Endothelial cell (in vitro differentiated cells): ENCODE measurements at places on chromosomes 1 and 21.
A peak's percentile ranks its signal among the peaks of the same experiment; 100 is the strongest.

GRCh38 chr1:19552291-19553010 lies 67.1 kb upstream of the CAPZB start:
- no peak for DNase-seq
- H3K4me3 ChIP-seq = peak overlapping the region; percentile 7
- H3K36me3 ChIP-seq = peaks cover 8% of the 10 kb centered on the region
- peaks cover 12% of the 10 kb centered on the region for H3K27me3 ChIP-seq
- H3K4me1 ChIP-seq = no peaks in the 10 kb centered on the region

GRCh38 chr1:99619583-99619982 lies 26.3 kb upstream of the PALMD start:
- no peak for DNase-seq
- peaks cover 2% of the 10 kb centered on the region for H3K27me3 ChIP-seq
- H3K27ac ChIP-seq = no peak overlapping the region
- no peaks in the 10 kb centered on the region for H3K4me1 ChIP-seq

GRCh38 chr1:42319128-42319851 lies 15.7 kb downstream of the FOXJ3 start:
- no peaks in the 10 kb centered on the region for H3K27me3 ChIP-seq
- DNase-seq = no peak
- no peaks in the 10 kb centered on the region for H3K36me3 ChIP-seq

- peaks cover 4% of the 10 kb centered on the region for H3K4me1 ChIP-seq
- DNase-seq = no peak
- H3K27ac ChIP-seq = no peak overlapping the region
- no peaks in the 10 kb centered on the region for H3K36me3 ChIP-seq
These were observed 239.1 kb downstream of the RERE start for GRCh38 chr1:8578132-8578877.

GRCh38 chr1:1442069-1442770 lies 6.7 kb downstream of the VWA1 start:
- no peak overlapping the region for H3K27ac ChIP-seq
- H3K27me3 ChIP-seq = no peaks in the 10 kb centered on the region
- H3K4me1 ChIP-seq = no peaks in the 10 kb centered on the region
- peaks cover 4% of the 10 kb centered on the region for H3K36me3 ChIP-seq
- no peak for DNase-seq

DNA sequence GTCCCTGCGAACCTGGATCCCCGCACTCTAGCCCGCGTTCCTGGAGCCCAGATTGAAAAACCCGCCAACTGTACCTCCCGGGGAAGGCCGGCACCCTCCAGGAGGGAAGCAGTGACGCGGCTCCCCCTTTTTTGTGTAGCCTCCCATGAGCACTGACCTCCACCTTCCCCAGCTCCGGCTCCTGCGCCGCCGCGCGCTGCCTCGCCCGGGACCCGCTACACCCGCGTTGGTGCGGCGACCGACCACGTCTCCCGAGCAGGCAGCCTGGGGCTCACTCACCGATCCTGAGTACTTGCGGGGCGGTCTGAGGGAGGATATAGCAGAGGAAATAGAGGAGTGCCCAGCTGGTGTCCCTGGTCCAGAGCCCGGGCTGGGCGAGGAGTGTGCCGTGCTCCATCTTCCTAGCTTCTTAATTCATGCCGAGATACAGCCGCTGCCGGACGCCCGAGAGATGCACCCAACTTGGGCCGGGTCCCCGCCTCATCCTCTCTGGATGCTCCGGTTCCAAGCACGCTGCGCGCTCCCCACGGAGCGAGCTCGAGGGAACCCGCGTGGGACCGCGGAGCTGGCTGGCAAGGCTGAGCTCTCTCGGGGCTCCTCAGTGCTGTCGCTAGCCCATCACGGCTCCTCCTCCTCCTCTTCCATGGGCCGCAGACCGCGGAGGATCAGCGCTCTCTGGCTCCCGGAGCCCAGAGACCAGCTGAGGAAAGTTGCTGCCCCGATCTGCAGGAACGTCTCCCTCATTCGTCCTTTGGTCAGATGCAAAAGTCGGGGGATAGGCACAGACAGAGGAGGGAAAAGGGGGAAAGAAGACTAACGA lies 482 bp downstream of the GRIK1 start:
- H3K36me3 ChIP-seq = no peaks in the 10 kb centered on the region
- peak; percentile 38 for DNase-seq
- peak overlapping the region; percentile 91 for H3K4me3 ChIP-seq
- peaks cover 9% of the 10 kb centered on the region for H3K27me3 ChIP-seq
- H3K4me1 ChIP-seq = peaks cover 6% of the 10 kb centered on the region

GRCh38 chr1:193367863-193368262 lies 181.4 kb upstream of the B3GALT2 start:
- H3K27me3 ChIP-seq = no peaks in the 10 kb centered on the region
- no peak overlapping the region for H3K27ac ChIP-seq
- peaks cover 14% of the 10 kb centered on the region for H3K4me1 ChIP-seq
- no peak overlapping the region for H3K4me3 ChIP-seq
- no peaks in the 10 kb centered on the region for H3K36me3 ChIP-seq

DNA sequence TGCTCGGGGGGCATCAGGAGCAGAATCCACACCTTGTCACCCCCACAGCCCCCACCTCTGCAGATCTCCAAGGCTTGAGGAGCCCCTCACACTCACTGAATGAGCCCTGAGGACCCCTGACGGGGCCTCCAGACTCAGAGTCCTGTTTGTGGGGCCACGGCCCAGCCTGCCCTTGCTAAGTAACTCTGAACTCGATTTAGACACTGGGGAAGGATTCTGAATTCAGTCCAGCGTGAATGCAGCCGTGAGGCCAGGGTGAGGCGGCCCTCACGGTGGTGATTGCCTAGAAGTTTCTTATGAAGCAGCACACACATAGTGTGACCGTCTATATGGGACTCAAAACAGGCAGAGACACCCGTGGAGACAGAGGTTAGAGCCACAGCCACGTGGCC lies 58.9 kb upstream of the ADARB1 start:
- DNase-seq = no peak
- H3K4me1 ChIP-seq = peaks cover 3% of the 10 kb centered on the region
- peaks cover 2% of the 10 kb centered on the region for H3K36me3 ChIP-seq
- no peak overlapping the region for H3K27ac ChIP-seq
- H3K4me3 ChIP-seq = no peak overlapping the region

GRCh38 chr1:155123801-155124200 lies 3.9 kb upstream of the EFNA1 start:
- peaks cover 36% of the 10 kb centered on the region for H3K4me1 ChIP-seq
- peaks cover 16% of the 10 kb centered on the region for H3K27me3 ChIP-seq
- peaks cover 7% of the 10 kb centered on the region for H3K36me3 ChIP-seq
- no peak overlapping the region for H3K4me3 ChIP-seq

DNA sequence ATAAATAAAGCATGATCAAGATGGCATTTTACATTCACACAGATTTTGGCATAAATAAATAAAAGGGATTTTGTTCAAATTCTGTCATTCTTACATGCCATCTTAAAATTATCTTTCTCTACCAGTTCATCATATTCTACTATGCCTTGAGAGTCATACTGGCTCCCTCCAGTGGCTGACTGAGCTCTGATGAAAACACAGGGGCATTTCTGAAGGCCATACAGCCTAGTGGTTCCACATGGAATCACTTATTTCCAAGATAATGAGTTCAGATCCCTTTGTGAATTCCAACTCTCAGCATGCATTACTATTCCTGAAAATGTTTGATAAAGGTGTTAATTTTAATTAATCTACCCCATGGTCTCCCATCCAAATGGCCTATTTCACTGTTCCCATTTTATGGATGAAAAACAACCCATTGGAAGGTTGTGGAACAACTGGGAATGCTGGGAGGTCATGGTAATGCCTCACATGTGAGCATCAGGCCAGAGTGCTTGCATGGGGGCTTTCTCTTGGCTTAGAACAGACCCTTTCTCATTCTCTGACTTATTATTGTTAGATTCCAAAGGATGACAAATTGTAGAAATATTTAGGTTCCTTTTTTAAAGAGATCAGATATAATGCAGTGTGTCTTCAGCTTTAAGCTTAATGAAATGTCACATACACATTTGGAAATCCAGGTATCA lies 622.4 kb upstream of the PKN2 start:
- H3K4me1 ChIP-seq = peaks cover 18% of the 10 kb centered on the region
- no peak overlapping the region for H3K4me3 ChIP-seq
- H3K27ac ChIP-seq = no peak overlapping the region
- H3K27me3 ChIP-seq = peaks cover 2% of the 10 kb centered on the region
- no peaks in the 10 kb centered on the region for H3K36me3 ChIP-seq

GRCh38 chr1:183837062-183837461 lies 32.1 kb downstream of the RGL1 start:
- no peak for DNase-seq
- H3K27me3 ChIP-seq = peaks cover 2% of the 10 kb centered on the region
- H3K36me3 ChIP-seq = peaks cover 14% of the 10 kb centered on the region
- H3K4me1 ChIP-seq = peaks cover 46% of the 10 kb centered on the region
- H3K27ac ChIP-seq = peak overlapping the region; percentile 24

GRCh38 chr1:150869683-150870082 lies 6.7 kb downstream of the ARNT start:
- H3K27ac ChIP-seq = no peak overlapping the region
- H3K4me3 ChIP-seq = no peak overlapping the region
- H3K4me1 ChIP-seq = peaks cover 8% of the 10 kb centered on the region
- DNase-seq = no peak
- peaks cover 9% of the 10 kb centered on the region for H3K36me3 ChIP-seq

- H3K36me3 ChIP-seq = no peaks in the 10 kb centered on the region
- no peak for DNase-seq
- H3K27me3 ChIP-seq = no peaks in the 10 kb centered on the region
- no peak overlapping the region for H3K27ac ChIP-seq
These were observed 327.1 kb downstream of the PCP4 start for GRCh38 chr21:40194185-40194980.

DNA sequence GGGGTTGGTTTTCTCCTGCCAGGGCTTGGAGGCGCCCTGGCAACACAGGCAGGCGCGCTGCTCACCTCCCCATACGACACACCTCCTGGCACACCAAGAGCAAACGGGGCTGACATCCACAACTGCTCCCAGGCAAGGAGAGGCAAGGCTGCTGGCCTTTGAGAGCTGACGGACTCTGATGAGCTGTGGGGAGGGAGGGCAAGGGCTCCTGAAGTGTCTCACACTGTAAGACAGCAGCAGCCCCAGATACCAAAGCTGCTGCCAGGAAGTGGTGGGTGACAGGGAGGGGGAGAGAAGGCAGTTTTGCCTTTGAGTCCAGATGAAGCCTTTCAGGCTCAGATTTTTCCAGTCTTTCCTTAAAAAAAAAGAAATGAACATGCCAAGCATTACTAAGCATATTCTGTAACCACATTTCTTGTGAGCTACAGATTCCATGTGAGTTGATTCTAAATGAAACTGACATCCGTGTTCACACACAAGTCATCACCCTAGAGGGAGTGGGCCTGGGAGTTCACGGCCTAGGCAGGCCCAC lies 24.3 kb downstream of the PGBD5 start:
- no peak overlapping the region for H3K4me3 ChIP-seq
- H3K4me1 ChIP-seq = peaks cover 7% of the 10 kb centered on the region
- peaks cover 3% of the 10 kb centered on the region for H3K27me3 ChIP-seq
- H3K36me3 ChIP-seq = no peaks in the 10 kb centered on the region
- DNase-seq = no peak
- H3K27ac ChIP-seq = no peak overlapping the region

DNA sequence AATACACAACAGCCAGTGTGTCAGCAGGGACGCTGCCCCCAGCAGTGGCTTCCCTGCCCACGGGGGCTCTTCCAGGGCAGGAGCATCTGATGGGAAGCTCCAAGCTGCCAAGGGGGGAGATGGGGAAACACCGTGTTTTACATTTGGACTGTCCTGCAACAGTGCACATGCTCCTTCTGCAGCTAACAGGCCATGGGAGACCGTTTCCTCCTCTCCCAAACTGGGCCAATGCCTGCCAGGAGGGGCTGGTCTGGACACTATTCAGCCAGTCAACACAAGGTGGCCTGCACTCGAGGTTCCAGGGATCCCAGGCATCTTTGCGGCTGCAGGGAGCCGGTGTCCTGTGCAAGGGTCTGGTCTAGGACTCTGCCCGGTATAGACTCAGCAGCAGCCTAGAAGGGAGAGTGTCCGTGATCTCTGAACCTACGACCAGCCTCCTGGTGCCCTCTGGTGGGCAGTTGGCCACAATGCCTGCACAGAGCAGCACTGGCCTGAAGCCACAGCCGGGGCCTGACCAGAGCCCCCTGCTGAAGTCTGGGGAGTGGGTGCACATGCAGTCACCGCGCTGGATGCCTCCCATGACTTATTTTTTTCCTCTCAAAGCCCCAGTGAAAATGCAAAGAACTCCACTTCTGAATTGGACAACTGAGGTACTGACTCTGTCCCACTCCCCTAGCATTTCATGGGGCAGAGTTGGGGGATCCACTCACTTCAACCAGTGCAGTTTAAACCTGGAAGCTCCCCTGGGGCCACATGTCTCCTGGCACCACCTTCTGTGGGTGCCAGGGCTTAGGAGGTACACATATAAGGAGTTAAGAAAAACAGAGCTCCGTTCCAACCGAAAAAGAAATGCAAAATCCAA lies 33.3 kb downstream of the RCC2 start:
- H3K36me3 ChIP-seq = peaks cover 23% of the 10 kb centered on the region
- H3K27me3 ChIP-seq = peaks cover 4% of the 10 kb centered on the region
- H3K4me1 ChIP-seq = no peaks in the 10 kb centered on the region
- DNase-seq = peak; percentile 83
- H3K4me3 ChIP-seq = no peak overlapping the region

DNA sequence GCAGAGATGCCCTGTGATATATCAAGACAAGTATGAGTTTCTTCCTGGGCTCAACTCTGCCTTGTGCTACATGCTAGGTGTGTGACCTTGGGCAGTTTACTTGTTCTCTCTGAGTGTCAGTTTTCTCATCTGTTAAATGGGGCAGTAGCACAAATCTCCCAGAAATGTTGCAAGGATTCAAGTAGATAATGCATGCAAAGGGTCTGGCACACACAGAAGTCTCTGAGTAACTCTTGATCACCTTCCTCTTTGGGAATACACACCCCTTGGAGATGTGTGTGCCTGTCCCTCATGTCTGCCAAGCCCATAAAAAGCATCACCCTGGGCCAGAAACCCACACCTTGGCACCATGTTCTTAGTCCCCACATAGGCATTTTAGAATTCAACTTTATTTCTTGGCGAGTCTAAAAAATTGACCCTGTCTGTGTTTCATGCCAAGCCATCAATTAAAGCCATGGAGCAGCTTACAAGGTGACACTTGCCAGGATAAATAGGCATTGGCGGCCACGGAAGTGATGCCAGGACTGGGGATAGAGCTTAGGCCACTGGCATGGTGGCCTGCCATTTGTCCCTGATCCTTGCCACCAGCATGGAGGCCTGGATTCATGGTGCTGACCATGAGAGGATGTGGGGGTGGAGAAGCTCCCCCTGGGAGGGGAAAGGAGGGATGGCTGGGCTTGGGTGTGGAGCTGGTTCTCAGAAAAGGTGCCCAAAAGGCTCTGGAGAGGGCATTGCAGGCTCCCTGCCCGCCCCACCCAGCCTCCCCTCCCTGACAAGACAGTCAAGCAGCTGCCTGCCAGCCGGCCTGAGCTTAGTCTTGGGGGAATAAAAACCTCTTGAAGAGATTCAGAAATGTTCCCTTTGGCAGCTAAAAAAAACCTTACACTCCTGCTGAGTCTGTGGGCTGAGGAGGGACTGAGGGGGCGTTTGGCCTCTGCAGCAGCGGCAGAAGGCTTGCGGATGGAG lies 118.0 kb upstream of the IPO9 start:
- H3K27ac ChIP-seq = no peak overlapping the region
- peaks cover 10% of the 10 kb centered on the region for H3K36me3 ChIP-seq
- no peak for DNase-seq

- DNase-seq = no peak
- H3K27me3 ChIP-seq = no peaks in the 10 kb centered on the region
- no peaks in the 10 kb centered on the region for H3K4me1 ChIP-seq
- no peak overlapping the region for H3K27ac ChIP-seq
- H3K4me3 ChIP-seq = no peak overlapping the region
These were observed 41.4 kb downstream of the RABGAP1L start for GRCh38 chr1:174200746-174201145.
